ENCODE measurements at places on chromosomes 5 and 9. TPM values are rescaled to one million over a fixed set of nuclear protein-coding genes. Genes with fewer than 3 reads are reported as not detected.

TMEM171 gene
- total RNA-seq, result 0.41 TPM

- no peak for DNase-seq
Observed at GRCh38 chr5:654071-654778, 38.9 kb downstream of the TPPP start.

DNA sequence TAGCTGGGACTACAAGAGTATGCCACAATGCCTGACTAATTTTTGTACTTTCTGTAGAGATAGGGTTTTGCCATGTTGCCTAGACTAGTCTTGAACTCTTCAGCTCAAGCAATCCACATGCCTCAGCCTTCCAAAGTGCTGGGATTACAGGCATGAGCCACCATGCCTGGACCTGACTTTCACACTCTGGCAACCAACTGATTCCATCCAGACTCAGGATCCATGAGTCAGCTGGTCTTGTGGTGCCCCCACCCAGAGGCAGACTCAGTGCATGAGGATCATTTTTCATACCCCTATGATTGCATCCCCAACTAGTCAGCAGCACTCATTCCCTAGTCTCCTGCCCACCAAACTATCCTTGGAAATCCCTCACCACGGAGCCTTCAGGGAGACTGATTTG is 375.9 kb downstream of the ANXA1 start:
- no peak for DNase-seq

ECSCR gene
- total RNA-seq, result 4.9 TPM

DNA sequence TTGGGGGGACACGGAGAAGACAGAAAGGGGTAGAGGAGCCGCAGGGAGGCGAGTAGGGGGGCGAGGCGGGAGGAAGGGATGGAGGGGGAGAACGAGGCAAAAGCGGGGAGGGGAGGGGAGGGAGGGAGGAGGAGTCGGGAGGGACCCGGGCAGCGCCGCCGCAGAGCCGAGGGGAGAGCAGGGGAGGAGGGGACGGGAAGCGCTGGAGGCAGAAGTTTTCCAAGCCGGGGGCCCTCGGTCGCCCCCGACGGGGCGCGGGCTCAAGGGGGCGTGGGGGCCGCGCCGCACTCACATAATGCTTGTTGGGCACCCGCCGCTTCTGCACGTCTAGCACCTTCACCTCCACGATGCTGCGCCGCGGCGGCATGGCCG is 353 bp downstream of the SH3PXD2B start:
- no peak for DNase-seq

MED7 gene
- total RNA-seq, result 44.4 TPM

DNA sequence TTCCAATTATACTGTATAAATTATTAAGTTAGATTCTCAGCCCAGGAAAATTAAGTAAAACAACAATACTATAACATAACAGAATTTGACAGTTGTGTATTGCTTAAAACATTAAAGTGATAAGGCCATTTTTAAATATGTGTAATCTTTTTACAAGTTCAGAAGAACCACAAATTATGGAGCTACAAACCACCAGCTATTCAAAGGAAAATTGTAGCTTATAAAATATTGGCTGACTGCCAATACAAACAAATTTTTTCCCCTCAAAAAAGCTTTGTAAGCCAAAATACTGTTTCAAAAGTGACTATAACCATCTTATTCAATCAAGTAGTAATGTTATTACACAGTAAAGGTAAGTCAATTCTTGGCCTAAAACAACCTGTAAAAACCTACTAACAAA is 21.9 kb downstream of the STRBP start:
- no peak for DNase-seq

CCDC192 gene
- total RNA-seq, result not detected

Data from frontal cortex (tissue), 4 donors.